ENCODE measurements at places on chromosomes 1 and 21. TPM values are rescaled to one million over a fixed set of nuclear protein-coding genes. Genes with fewer than 3 reads are reported as not detected.

DNA sequence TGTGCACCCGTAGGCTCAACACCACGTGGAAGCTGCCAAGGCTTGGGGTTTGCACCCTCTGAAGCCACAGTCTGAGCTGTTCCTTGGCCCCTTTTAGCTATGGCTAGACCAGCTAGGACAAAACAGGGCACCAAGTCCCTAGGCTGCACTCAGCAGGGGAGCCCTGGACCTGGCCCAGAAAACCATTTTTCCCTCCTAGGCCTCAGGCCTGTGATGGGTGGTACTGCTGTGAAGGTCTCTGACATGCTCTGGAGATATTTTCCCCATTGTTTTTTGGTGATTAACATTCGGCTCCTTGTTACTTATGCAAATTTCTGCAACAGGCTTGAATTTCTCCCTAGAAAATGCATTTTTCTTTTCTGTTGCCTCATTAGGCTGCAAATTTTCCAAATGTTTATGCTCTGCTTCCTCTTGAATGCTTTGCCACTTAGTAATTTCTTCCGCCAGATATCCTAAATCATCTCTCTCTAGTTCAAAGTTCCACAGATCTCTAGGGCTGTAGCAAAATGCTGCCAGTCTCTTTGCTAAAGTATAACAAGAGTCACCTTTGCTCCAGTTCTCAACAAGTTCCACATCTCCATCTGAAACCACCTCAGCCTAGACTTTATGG lies 69.0 kb upstream of the KRTAP19-8 start:
- no peak for DNase-seq

DNA sequence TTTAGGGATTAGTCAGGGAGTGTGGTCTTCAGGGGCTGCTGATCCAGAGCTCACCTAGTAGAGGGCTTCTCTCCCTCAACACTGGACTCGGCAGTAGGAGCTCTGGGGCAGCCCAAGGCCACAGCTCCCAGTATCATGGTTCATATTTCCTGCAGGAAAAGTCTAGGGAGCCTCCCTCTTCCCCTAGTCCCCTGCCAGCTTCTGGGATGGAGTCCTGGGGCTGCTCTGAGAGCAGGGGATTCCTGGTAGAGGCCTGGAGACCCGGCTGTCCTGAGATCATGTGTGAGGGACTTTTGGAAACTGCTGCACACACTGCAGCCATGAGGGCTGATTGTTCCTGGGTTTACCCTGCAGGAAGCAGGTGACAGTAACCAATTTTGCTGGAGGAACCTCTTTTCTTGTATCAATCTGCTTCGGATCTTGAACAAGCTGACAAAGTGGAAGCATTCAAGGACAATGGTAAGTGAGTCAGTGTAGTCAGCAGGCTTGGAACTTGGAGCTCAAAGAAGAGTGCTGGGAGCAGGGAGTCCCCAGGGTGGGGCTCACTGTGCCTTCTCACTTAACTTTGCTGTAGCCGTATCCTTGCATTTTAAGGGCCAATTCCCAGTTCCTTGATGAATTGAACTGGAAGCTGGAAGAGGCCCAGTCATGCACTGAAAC lies 16.3 kb downstream of the STRIP1 start:
- DNase-seq: no peak

DNA sequence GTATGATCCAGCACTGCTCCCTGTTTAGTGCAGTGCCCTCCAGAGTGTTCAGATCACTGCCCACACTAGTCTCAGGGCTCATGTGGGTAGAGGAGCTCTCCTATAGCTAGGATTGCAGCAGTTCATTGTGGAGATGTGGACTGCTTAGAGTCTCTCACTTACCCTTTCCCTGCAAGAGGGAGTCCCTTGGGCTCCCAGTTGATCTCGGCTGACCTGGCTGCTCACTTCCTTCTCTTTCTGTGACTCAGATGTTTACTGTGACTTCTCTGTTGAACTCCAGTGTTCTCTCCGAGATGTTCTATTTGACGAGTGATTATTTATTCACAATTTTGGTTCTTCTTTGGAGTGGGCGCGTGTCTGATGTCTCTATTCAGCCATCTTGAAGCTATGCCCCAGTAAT lies 141.9 kb downstream of the PTBP2 start:
- no peak for DNase-seq

GRCh38 chr1:165476776-165477175 lies 31.9 kb upstream of the RXRG start:
- no peak for DNase-seq

The KCNJ10 gene
- total RNA-seq: not detected

The CD48 gene
- not detected for total RNA-seq
